ENCODE measurements at places on chromosomes 12 and 14.

DNA sequence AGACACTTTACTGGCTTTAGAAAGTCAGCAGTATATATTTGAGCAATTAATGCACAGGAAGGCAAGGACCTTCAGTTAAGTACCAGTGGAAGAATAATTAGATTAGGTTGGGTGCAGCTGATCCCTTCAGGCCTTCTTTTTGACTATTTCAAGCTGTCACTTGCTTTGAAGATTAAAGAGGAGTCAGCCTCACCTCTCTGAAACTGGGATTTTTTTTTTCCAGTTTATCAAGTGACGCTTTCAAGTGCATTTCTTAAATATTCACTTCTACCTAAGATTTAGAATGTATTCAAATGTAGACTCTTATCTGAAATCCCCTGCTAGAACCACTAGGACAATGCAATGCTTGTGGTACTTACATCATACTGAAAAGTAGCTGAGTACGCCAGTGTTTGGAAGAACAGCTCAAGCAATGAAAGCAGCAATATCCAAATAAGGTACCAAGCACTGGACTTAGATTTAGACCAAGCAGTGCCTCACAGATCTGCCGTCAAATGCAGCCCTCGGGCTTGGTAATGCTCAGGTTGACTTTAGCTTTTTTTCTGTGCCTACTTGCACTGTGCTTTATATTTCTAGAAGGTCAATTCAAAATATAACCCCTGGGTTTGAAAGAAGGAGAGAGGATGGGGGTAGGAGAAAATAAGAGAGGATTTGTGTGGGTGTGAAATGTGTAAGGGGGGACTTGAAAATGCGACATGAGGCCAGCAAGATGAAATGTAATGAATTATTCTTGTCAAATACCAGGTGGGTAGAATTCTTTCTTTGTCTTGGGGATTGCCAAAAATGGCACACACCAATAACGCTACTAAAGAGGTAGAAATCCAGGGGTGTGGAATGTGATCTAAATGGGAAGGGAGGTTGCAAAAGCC is 3.7 kb upstream of the FERMT2 start:
- no peak for DNase-seq

GRCh38 chr12:70577283-70577634 is 60.0 kb downstream of the PTPRB start:
- no peak for DNase-seq

DNA sequence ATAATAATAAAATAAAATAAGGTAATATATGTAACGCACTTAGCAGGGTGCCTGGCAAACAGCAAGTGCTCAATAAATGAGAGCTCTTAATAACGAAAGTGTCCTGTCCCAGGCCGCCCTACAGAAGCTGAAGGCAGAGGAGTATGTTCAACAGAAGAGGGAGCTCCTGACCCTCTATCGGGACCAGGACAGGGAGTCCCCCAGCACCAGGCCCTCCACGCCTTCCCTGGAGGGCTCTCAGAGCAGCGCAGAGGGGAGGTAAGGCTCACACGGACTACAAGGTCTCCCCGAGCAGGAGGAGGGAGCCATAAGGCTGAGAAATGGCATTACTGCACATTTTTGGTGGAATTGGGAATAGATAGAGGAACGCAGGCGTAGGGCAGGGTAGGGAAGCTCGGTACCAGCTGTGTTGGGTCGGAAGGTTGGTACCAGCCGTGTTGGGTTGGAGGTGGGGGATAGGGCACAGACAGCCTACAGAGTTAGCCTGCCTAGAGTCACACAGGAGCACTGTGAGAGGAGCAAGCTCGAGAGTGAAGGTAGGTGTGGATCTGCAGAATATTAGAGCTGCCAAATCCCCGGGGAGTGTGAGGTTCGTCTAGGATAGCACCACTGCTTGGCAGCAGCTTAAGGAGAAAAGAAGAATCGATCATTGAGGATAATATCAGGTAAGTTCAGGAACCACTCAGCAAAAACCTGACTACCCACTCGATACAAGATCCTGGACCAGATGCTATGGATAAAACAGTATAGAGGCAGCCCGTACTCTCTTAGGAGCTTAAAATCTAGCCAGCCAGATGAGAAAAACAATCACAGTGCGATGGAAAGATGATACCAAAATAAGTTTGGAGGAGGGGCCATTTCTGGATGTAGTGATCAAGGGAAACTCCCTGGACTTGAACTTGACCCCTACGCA is 15.3 kb downstream of the TNFRSF1A start:
- DNase-seq, result no peak

GRCh38 chr12:95922231-95922630 is 20.2 kb downstream of the CCDC38 start:
- DNase-seq, result no peak

GRCh38 chr12:53483225-53483978 is 15.9 kb downstream of the MAP3K12 start:
- DNase-seq, result no peak

- no peak for DNase-seq
These were observed 212.5 kb upstream of the DDHD1 start for GRCh38 chr14:53365486-53366130.

DNA sequence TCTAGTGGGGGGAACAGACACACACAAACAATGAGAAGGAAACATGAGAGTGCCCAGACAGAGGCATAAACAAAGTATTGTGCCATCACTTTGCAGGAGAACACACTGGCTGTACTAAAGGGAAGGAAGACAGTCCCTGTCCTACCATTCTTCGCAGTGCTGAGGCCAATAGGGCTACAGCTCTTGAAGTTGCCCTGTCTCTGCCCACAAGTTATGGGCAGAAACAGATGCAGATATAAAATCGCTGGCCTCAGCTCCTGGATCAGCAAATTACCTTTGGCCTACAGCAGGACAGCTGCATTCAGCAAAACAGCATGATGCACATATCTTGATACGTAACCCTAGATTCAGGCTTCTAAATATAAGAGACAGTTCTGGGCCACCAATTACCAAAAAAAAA is 23.0 kb upstream of the PRKAB1 start:
- no peak for DNase-seq

GRCh38 chr14:102667703-102668102 is 75.3 kb downstream of the RCOR1 start:
- DNase-seq, result no peak

- no peak for DNase-seq
These were observed 10.7 kb upstream of the NEUROD4 start for GRCh38 chr12:55008944-55009585.

- no peak for DNase-seq
These were observed 45.1 kb downstream of the FBRSL1 start for GRCh38 chr12:132535019-132535418.

- DNase-seq, result no peak
These were observed 9.7 kb downstream of the NCOR2 start for GRCh38 chr12:124557518-124558223.

- DNase-seq, result no peak
These were observed 219.4 kb downstream of the CNTN1 start for GRCh38 chr12:40911676-40912075.

- no peak for DNase-seq
These were observed 19.8 kb upstream of the MED13L start for GRCh38 chr12:116297224-116297834.

- no peak for DNase-seq
These were observed 4.1 kb downstream of the RTRAF start for GRCh38 chr14:51993285-51993920.

GRCh38 chr14:53190938-53191337 is 37.8 kb upstream of the DDHD1 start:
- DNase-seq, result no peak

- no peak for DNase-seq
These were observed 11.3 kb upstream of the SLC5A8 start for GRCh38 chr12:101221301-101221700.

- no peak for DNase-seq
These were observed 22.8 kb upstream of the OASL start for GRCh38 chr12:121061831-121062230.

- no peak for DNase-seq
These were observed 1.0 kb upstream of the ANO6 start for GRCh38 chr12:45214749-45215418.

DNA sequence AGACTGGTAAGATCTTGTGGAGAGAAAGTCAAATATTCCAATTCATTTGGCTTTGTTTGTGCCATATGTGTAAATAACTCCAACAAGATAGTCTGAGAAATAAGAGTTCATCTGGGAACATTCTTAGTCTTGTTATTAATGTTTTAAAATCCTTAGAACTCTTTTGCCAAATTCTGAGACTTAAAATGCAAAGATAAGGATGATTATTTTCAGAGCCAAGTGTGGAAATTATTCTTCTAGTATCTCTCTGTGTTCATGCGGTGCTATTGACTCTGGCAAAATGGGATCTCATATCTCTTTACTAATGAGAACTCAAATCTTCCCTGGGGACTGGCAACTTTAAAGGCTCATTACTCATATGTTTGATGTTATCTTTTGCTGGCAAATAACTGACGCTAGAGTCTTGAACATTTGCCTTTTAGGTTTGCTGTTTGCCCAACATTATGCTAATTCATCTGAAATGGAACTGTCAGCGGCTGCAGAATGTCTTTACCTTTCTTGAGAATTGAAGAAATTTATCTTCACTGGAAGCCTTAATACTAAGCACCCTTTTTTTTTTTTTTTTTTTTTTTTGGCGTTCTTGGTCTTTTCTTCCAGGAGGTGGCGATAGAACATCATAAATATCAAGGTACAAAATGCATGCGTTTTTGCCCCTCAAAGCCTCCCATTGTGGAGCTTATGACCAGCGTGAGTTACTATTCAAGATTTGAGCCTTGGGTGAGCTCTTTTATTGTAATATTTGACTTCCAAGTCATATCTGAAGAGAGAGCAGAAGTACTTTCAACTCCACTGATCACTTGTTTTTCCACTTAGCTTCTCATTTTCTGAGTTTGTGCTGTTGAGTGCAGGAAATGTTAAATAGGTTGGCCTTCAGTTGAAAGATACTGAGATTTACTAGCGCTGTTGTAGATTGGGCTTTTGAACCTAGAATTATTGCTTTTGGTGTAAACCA is 86.5 kb downstream of the CAND1 start:
- peak; percentile 7 for DNase-seq

DNA sequence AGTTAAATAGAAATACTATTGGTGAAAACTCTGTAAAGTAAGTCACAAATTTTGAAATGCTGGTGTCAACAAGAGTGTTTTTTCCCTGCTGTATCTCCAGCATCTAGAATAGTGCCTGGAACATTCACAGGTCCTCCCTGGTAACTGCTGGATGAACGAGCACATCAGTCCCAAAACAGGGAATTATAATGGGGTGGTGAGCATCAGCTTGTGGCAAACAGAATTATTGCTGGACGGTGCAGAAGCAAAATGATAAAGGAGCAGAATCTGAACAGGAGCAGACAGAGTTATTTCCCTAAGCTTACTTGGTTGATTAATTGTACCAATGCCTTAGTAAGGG is 129.9 kb downstream of the GRIP1 start:
- DNase-seq, result no peak

DNA sequence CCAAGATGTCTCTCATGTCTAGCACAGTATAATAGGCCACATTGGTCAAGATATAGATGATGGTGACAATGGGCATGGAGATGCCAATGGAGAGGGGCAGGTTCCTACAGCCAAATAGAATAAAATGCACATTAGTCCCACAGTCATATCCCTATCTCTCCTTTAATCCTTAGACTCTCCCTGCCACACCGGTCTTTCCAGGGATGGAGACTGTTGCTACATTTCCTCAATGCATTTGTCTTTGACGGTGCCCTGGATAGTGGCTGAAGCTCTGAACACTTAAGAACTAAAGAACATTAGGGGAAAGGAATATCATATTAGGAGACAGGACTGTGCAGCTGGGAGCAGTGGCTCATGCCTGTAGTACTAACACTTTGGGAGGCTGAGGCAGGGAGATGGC is 9.7 kb downstream of the OXA1L start:
- no peak for DNase-seq

GRCh38 chr14:59344691-59345455 is 120.3 kb downstream of the GPR135 start:
- no peak for DNase-seq

DNA sequence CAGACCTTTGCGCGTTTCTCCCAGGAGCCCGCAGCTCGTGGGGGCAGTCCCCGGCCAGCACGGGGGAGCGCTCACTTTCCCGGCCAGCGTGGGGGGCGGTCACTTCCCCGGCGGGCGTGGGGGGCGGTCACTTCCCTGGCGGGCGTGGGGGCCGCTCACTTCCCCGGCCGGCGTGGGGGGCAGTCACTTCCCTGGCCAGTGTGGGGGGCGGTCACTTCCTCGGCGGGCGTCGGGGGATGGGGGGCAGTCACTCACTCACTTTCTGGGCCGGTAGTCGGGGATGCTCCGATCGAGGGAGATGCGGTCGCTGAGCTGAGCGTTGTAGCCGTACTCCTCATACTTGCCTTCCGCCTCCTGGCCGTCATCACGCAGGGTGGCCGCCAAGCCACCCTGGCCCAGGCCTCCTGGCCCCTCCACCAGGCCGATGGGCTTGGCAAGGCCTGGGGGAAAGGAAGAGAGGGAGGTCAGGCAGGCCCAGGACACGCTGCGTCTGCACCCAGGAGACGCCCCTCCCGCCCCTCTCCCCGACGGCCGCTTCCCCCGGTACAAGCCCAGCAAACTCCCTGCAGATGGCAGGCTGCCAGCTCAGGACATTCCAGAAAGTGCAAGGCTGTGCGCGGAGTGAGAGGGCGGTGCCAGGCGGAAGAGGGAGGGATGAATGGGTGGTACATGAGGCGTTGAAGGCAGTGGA is 43.3 kb downstream of the GALNT9 start:
- DNase-seq, result no peak

Measured in amygdala (tissue), 56 donors.